ENCODE measurements at places on chromosomes 4 and X.

DNA sequence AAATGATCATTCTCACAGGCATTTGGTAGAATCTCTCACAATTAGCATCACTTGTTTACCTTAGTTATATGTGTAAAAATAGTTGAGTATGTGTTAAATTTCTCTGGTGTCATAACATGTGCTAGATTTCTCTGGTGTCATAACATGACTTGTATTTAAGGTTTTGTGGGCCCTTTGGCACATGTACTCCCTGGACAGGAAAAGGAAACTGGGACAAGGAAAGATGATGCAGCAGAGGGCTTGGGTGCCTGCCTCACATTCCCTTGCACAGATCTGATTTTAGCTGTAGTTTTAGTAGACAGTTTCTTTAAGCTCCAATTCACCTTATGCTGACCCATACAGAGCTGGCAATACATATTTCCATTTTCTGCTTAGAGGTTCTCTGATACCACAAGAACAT lies 726.0 kb downstream of the C4orf33 start:
- DNase-seq: no peak

GRCh38 chr4:46930891-46931290 lies 21.8 kb upstream of the COX7B2 start:
- DNase-seq: no peak

GRCh38 chrX:41082783-41083182 lies 2.5 kb upstream of the USP9X start:
- no peak for DNase-seq

- no peak for DNase-seq
Observed at GRCh38 chr4:156969911-156970310, 1.7 kb downstream of the PDGFC start.

- DNase-seq: no peak
Observed at GRCh38 chr4:144578681-144579080, 67.3 kb upstream of the HHIP start.

DNA sequence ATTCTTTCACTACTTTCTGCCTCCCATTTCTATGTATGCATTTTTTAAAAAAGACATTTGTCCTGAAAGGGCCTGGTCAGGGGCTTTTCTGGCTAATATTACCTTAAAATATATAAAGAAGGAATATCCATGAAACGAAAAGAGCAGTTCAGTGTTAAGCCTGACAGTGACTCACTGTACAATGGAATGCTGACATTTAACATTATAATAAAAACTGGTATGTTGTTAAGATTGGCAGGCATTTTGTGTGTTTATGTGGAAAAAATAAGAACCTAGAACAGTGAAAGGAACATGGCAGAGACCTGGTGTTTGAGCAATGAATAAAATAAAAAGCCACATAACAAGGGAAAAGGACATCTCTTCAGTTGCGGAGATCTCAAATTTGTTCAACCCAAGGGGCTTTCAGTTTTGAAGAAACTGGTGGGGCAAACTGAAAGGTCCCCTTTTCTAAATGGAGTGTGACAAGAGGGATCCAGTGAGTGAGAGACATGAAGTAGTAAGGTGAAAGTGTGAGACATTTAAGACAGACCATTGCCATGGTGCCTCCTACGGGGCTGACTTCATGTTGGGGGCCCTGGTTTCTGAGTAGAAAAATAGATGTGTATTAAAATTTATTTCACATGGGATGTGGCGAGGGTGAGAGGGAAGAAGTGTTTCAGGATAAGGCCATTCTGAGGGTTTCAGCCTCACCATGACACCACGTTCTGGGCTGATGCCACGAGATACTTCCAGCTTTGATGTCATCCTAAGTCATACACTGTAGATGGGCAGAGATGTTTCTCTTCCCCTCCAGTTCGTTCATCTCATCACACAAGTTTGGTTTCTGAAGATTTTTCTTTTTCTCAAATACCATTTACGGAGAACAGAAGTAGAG lies 324.9 kb downstream of the PPP3CA start:
- DNase-seq: no peak
